Bronchial epithelial cell (primary cell): ENCODE measurements at places on chromosomes 3 and 15.

GRCh38 chr3:191637611-191638010 is 176.6 kb downstream of the PYDC2 start:
- DNase-seq, result no peak

- no peak for DNase-seq
Measured at GRCh38 chr3:69776920-69777581, 37.8 kb downstream of the MITF start.

DNA sequence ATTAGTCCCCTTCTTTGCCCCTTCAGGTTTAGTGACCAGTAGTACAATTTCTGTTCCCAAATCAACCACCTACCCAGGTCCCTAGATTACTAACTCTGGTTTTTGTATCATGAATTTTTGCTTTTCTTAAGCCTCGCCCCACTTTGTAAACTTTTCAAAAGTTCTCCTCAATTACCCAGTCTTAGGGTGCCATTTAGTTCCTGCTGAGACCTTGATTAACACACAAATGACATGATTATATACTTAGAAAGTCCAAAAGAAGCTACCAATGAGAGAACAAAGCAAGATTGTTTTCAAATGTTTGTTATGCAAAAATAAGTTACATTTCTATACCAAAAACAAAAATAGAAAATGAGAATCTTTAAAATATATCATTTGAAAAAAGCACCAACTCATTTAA is 594.4 kb downstream of the SQOR start:
- DNase-seq, result no peak

GRCh38 chr15:51186181-51186705 is 91.5 kb upstream of the TNFAIP8L3 start:
- DNase-seq, result no peak

GRCh38 chr3:189787191-189787590 is 156.0 kb downstream of the TP63 start:
- no peak for DNase-seq

DNA sequence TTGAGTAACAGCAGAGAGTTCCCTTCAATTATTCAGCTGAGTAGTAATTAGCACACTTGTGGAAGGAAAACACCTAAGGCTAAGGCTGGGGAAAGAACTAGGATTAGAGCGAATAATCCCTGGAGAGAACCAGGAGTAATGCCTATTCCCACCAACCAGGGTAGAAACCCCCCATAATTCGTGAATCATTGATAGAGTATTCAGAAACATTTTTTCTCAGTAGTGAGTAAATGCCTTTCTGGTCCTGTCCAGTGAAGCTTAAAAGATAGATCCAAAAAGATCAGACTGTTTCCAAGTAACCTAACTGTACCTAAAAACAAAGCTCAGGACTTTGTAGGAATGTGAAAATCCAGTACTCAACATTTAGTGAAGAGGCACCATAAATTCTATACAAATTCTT is 71.2 kb downstream of the DGKG start:
- no peak for DNase-seq

DNA sequence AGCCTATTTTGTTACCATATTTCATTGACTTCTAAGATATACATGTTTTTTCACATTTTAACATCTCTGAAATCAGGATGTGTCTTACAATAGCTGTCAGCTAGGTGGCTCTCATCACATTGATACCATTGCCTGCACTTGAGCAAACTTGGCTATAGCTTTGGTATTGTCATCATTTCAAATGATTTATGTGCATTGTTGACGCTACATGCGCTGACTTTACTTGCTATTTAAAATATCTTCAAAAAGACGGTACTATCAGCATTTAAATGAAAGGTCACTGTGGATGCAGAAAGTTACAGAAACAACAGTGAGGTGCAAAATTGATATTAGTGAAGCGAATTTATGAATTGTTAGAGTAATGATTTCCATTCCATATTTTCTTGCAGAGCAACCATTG is 54.0 kb upstream of the ABHD2 start:
- DNase-seq, result no peak

DNA sequence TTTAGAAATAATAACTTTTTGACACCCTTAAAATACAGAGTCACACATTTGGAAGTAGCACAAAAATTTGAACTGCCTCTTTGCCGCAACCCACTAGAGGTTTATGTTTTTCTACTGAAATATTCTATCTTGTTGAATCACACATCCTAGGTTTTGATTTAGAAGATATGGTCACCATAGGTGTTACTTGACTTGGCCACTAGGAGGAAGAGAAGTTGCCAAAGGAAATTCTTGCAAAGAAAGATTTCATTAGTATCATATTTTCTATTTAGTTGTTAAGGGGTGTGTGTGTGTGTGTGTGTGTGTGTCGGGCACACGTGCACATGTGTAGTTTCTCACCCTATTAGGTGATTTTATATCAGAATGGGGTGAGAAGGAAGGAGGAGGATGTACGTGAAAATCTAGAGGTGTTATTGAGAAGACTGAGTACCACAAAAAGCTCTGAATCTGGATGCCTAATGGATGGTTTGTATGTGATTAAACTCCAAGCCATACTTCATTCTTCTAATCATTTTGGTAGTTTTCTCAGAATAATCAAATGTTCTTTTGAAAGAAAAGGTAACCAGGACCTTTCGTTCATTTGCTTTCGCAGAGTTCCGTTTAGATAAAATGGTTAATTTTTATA is 31.5 kb downstream of the ZFAND6 start:
- no peak for DNase-seq

GRCh38 chr3:15321349-15321748 is 11.0 kb downstream of the SH3BP5 start:
- DNase-seq, result no peak

- DNase-seq, result peak; percentile 56
Measured at GRCh38 chr3:14451844-14452739, 49.7 kb downstream of the SLC6A6 start.

GRCh38 chr3:141797819-141798447 is 34.7 kb downstream of the GRK7 start:
- DNase-seq, result no peak

DNA sequence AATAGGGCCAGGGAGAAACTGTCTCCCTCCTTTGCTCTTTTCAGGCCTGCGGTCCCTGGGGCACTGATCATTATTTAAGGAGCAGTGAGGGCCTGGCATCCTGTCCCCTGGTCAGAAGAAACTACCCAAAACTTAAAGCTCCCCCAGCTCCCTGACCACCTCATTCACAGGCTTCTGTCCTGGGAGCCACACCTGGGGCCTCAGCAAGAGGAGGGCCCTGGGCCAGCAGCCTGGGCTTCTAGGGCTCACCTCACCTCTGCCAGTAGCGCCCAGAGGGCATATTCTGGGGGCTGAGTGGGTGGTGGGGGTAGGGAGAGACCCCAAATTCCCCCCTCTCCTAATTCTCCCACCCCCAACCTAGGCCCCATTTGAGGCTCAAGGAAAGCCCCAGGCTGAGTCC is 4.7 kb upstream of the GRM2 start:
- DNase-seq, result no peak
